Hindlimb muscle (tissue), 1 donor: ENCODE measurements at places on chromosomes 2 and 18.

DNA sequence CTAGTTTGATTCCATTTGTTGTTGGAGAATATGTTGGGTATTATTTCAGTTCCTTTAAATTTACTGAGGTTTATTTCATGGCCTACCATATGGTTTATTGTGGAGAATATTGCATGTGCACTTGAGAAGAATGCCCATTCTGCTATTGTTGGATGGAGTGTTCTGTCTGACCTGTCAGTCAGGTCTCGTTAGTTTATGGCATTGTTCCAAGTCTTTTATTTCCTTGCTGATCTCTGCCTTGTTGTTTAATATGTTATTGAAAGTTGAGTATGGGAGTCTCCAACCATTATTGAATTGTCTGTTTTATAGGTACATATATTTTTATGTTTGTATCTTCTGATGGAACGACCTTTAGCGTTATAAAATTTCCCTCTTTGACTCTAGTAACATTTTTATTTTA is 86.3 kb downstream of the PTPN4 start:
- no peak for DNase-seq

- DNase-seq = no peak
These were observed 221.5 kb downstream of the SH3RF3 start for GRCh38 chr2:109350526-109350925.

DNA sequence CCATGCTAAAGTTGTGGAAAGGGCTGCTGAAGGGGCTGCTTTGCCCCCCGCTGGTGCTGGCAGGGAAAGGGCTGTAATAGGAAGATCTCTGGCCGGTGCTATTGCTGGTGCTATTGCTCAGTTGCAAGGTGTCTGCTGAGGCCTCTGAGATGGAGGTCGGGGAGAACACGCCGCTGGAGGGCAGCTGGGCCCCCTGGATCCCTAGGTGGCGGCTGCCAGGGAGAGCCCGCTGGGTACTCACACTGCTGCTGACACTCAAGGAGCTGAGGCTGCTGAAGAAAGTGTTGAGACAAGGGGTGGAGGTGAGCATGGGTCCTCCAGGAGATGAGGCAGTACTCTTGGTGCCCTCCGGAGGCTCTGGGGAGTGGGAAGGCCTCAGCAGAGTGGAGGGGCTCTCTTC is 4.2 kb downstream of the FOXI3 start:
- DNase-seq = no peak

- no peak for DNase-seq
These were observed 50.6 kb downstream of the GLI2 start for GRCh38 chr2:120786038-120786960.

DNA sequence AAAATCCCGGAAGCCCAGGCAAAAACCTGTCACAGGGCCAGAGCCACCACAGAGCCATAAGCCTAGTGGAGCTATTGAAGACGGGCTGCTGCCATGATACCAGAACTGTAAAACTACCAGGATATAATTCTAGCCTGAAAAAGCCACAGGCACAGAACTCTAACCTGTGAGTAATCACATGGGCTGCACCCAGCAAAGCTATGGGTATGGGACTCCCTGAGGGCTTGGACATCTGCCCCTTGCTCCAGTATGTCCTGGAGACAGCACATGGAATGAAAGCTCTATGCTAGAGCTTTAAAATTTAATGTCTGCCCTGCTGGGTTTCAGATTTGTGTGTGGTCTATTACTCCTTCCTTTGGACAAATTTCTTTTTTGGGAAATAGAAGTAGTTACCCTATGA is 2183.6 kb upstream of the CELF4 start:
- no peak for DNase-seq
